ENCODE measurements at places on chromosomes 1 and 21.

GRCh38 chr1:6743189-6744101, 41.8 kb upstream of the CAMTA1 start:
- no peak for DNase-seq

- no peak for DNase-seq
These were observed 7.2 kb upstream of the PDE9A start for GRCh38 chr21:42646076-42646825.

- no peak for DNase-seq
These were observed 120.9 kb upstream of the KIAA1614 start for GRCh38 chr1:180791806-180792205.

DNA sequence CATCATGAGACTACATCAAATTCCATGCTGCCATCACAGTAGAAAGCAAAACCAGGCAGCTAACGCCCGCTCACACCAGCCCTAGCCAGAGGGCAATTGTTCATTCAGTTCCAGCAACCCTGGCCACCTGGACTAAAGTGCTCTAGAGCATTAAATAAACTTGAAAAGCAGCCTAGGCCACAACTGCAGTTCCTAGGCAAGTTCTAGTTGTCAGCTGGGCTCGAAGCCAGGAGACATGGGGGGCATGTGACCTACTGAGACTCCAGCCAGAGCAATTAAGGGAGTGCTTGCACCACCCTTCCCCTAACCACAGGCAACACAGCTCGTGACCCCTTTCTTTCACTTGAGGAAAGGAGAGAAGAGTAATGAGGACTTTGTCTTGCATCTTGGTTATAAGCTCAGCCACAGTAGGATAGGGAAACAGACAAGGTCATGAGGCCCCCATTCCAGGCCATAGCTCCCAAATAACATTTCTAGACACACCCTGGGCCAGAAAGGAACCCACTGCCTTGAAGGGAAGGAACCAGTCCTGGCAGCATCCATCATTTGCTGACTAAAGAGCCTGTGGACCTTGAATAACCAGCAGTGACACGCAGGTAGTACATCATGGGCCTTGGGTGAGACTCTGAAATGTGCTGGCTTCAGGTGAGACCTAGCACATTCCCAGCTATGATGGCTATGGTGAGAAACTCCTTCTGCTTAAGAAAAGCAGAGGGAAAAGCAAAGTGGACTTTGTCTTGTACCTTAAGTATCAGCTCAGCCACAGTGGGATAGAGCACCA, 77.0 kb downstream of the ZZZ3 start:
- DNase-seq: no peak

GRCh38 chr21:44423312-44423821, 31.9 kb upstream of the LRRC3 start:
- DNase-seq: no peak

DNA sequence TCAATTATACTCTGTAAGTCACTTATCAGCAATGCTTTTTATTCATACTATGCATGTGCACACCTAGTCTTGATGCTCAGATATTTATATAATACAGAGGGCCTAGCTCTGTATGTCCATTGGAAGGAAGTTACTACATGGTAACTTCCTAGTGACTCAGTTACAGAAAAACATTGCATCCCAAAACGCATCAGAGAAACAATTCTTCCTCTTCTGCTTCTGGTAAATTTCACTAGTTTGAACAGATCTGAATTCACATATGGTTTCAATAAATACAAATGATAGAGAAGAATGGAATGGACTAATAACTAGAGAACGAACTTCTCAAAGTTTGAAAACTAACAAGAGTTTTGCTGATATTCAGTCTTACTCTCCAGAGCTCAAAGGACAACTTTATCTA, 811.3 kb upstream of the ADGRL2 start:
- no peak for DNase-seq

DNA sequence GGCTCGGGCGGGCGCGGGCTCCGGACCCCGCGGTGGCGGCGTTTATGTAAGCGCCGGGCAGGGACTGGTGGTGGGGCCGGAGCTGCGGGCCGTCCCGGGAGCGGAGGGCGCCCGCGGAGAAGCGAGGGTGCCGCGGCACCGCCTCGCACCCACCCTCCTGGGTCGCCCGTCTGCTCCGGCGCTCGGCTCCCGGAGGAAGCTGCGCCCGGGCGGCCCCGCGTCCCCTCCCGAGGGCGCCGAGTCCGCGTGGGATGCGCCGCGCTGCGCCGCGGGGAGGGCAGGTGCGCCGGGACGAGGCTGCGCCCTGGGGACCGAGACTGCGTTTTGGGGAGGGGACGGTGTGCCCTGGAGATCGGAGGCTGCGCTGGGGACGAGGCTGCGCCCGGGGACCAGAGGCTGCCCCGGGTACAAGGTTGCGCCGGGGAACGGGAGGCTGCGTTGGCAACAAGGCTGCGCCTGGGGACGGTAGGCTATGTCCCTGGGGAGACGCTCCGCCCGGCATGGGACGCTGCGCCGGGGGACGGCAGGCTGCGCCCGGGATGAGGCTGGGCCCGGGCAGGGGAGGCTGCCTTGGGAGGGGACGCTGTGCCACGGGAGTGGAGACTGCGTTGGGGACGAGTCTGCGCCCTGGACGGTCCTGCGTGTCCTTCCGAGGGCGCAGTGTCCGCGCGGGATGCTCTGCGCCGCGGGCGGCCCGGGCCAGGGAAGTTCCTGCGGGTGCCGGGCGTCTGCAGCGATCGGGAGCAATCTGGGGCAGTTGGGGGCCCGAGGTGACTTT, 627 bp downstream of the ADARB1 start:
- no peak for DNase-seq

DNA sequence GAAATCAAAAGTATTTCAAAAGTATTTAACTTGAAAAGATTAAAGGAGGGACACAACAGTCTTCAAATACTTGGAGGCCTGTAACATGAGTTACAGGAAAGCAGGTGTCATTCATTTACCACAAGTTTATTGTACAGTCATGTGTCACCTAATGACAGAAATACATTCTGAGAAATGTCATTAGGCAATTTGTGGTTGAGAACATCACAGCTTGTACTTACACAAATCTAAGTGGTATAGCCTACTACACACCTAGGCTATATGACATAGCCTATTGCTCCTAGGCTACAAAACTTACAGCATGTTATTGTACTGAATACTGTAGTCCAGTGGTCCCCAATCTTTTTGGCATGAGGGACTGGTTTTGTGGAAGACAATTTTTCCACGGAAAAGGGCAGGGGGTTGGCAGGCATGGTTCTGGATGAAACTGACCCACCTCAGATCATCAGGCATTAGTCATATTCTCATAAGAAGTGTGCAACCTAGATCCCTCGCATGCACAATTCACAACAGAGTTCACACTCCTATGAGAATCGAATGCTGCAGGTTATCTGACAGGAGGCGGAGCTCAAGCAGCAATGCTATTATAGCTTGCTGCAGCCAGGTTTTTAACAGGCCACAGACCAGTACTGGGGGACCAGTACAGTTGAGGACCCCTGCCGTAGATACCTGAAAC, 25.0 kb upstream of the PHTF1 start:
- DNase-seq: no peak

DNA sequence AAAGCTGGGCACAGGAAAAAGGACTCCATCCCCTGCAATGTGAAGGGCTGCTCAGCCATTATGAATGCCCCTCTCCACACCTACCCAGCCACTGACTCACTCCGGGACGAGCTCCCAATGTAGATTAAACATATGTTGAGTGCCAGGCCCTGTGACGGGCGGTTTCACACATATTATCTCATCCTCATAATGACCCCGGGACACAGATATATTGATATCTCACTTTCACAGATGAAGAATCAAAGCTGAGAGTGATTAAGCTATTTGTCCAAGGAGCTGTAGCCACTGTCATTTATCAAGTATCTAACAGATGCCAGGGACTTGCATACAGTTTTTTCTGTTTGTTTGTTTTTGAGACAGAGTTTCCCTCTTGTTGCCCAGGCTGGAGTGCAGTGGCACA, 35.0 kb upstream of the SLC30A1 start:
- DNase-seq: no peak

- DNase-seq: no peak
These were observed 124.5 kb downstream of the KCNK1 start for GRCh38 chr1:233738396-233738795.

GRCh38 chr1:59291561-59291960, 5.3 kb upstream of the FGGY start:
- DNase-seq: no peak

- no peak for DNase-seq
These were observed 37.8 kb upstream of the DOCK7 start for GRCh38 chr1:62726011-62726442.

GRCh38 chr1:52862666-52863458, 20.3 kb downstream of the ZYG11A start:
- DNase-seq: no peak

DNA sequence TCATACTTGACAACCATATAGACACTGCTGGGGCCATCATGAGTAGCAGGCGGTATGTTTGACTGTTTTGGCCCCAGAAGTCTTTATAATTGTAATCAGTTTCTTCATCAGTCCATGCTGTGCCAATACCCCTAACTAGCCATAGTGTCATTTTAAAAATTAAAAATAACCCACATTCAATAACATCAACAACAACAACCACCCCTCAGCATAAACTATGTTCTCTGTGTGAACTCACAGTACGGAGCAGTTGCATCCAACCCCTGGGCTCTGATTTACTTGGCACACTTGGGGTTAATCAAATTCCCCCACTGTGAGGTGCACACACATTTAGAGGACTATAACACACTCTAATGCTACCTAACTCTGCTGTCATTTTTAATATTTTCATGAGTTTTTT, 553.7 kb downstream of the USP25 start:
- DNase-seq: no peak

DNA sequence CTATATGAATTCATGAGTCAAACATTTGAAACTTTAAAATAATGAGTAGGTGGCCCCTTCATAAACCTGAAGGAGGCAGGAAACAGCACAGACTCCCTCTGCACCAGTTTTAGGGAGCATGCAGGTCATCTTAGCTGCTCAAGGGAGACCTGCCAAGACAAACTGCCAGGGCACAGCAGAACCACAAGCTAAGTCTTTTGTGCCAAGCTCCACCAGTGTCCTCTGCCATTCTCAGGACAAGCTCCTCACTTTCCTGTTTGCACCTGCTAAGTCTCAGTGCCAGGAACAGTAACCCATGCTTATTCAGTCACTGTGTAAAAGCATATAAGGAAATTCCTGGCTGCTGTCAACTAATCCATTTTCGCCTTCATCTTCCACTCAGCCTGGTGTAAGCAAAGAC, 368.9 kb downstream of the SEC16B start:
- DNase-seq: no peak

- no peak for DNase-seq
These were observed 89.1 kb downstream of the SMYD3 start for GRCh38 chr1:246417813-246418564.

GRCh38 chr1:243562473-243562872, 287.6 kb downstream of the AKT3 start:
- no peak for DNase-seq

- DNase-seq: no peak
These were observed 222.6 kb downstream of the CAMTA1 start for GRCh38 chr1:7007902-7008301.

DNA sequence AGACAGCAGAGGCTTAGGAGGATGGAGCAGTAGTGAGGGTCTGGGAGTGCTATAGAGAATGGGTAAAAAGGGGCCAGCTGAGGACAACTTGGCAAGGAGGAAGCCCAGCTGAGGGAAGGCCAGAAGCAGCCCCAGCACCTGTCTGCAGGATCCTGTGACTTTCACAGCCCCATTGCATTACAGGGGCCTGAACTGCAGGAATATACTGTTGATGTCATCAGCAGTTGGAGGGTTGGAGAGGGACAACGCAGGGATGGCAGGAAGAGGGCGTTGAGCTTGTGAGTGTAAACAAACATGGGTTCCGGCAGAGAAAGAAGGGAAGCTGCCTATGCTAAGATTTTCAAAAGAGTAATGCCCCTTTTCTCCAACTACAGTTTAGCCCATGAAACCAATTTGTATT, 628.5 kb downstream of the SMYD3 start:
- DNase-seq: no peak

DNA sequence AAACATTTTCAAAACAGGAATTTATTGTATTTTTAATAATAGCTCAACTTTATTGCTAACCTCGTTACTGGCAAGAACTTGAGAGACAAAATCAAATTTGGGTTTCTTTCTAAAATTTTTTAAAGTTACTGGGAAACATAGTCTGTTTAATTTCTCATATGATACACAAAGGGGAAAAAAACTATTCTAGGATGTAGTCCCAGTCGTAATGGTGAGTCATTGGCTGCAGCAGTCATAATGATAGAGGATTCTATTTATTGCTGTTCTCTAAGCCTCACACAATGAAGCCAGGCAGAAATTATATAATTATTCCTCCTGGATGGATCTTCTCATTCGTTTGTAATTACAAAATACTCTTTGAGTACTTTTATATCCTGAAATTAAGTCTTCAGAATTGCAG, 326.5 kb upstream of the SGIP1 start:
- DNase-seq: no peak

DNA sequence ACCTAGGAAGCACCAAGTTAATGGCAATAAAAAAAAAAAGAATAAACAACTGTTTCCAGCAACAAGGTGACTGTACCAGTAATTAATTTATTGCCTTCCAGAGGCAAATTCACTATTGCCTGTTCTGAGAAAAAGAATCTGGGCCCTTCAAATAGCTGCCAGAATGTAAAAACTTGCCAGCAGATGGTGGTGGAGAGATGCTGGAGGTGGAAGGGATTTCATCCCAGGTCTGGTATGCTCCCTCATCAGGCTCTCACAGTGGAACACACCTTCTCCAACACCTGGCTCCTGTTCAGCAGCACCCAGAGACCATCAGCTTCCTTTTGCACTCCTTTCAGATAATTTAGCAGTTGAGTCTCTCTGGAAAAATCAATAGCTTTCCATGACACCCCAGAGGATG, 792.9 kb upstream of the ADAMTS5 start:
- no peak for DNase-seq

GRCh38 chr1:154557939-154558719, at the start of gene UBE2Q1:
TSS of gene UBE2Q1 (minus strand) at chr1:154558662. CDS start at chr1:154558553, 109 bp downstream.
- no peak for DNase-seq

DNA sequence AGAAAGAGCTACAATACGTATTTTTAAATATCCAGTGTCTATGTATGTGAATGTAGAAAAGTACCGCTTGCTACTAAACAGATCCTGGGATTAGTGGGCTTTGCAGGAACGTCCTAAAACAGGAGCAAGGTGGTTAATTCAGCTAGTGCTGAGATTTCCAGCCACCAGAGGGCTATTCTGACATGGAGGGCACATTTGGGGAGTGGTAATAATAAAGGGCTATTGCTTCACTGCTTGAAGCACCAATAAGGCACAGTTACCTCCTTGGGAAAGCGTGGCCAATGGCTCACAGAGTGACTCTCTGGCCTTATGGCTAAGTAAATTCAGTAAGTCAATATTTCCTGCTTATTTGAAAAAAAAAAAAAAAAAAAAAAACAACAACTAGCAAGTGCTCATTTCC, 152.4 kb downstream of the GABPA start:
- DNase-seq: no peak

GRCh38 chr1:234434706-234435105, 44.3 kb downstream of the TARBP1 start:
- no peak for DNase-seq

Measured in stimulated activated CD8-positive, alpha-beta memory T cell treated with anti-CD3 and anti-CD28 coated beads, Interleukin-15, amount 100 ng/mL, for 24 hours (primary cell).